CD4-positive, alpha-beta T cell treated with Interleukin-1 beta for 1 hour (primary cell): ENCODE measurements at places on chromosomes 7 and 10.

- no peak for DNase-seq
Measured at GRCh38 chr10:23379686-23380085, 35.1 kb upstream of the C10orf67 start.

GRCh38 chr7:132680590-132680989 lies 104.3 kb upstream of the PLXNA4 start:
- no peak for DNase-seq

GRCh38 chr10:18066947-18067346 lies 73.3 kb upstream of the CACNB2 start:
- DNase-seq: no peak

- no peak for DNase-seq
Measured at GRCh38 chr10:52651293-52651692, 121.3 kb downstream of the MBL2 start.

DNA sequence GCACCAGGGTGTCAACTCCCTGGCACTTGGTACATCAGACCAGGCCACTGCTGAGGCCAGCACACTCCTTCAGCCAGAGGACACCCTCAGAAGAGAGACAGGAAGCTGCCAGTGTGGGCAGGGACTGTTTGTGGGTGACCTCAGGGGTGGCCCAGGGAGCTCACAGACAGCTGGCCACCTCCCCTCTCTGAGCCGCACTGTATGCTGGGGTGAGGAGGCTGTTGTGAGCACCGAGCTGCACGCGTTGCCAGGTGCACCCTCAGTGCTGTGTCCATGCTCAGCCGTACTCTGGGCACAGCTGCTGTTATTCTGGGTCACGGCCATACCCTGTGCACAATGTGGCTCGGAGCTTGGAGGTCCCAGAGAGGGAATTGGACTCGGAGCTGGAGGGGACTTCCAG lies 61.5 kb upstream of the NANOS1 start:
- DNase-seq: no peak

DNA sequence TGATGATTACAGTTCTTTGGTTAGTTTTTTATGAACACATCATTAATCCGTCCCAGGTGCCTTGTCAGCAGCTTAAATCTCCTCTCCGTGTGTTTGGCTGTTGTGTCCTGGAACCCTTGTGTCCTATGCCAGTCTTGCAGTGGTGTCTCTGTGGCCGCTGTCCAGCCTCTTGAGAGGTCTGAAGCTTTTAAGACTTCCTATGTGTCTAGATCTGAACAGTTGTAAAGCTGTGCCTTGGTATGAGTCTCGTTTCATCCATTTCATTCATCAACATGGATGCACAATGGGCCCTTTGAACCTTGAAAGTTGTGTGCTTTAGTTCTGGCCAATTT lies 16.7 kb downstream of the LMTK2 start:
- no peak for DNase-seq

DNA sequence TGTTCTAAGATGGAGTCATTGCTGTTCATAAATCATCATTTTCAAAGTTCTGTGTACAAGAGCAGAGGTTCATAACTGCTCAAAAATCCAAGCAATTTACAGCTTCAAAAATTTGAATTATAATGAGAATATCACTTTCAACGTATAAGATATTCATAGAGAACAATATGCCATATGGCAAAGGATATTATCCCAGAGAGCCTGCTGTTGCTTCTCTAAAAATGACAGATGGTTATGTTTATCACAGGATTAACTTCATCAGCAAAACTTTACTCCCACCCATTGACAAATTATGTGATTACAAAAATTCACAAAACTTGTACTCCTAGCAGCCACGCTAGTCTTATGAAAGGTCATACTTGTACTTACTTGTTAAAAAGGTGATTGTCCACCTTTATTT lies 105.1 kb downstream of the PIP4K2A start:
- DNase-seq: no peak

DNA sequence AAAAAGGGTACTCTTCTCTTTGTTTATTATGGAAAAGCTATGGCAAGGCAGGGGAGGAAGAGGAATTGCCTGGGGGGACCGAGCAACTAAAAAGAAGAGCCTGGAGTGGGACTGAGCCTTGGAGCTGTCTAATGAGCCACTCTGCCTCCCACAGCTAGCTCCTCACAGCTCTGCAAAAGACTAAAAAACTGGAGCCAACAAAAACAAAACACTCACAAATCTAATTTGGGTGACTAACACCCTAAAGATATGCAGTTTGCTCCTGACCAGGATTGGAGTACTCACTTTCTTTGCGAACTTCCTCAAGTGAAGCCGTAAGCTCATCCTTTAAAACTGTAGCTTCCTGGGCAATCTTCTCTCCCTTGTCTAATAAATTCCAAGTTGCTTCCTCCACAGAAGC lies 89.4 kb downstream of the CTNNA3 start:
- no peak for DNase-seq

GRCh38 chr7:96285579-96285978 lies 36.3 kb downstream of the SLC25A13 start:
- no peak for DNase-seq

GRCh38 chr7:76347710-76348109 lies 11.1 kb downstream of the YWHAG start:
- no peak for DNase-seq

- DNase-seq: no peak
Measured at GRCh38 chr10:4527281-4527970, 298.6 kb upstream of the AKR1E2 start.

DNA sequence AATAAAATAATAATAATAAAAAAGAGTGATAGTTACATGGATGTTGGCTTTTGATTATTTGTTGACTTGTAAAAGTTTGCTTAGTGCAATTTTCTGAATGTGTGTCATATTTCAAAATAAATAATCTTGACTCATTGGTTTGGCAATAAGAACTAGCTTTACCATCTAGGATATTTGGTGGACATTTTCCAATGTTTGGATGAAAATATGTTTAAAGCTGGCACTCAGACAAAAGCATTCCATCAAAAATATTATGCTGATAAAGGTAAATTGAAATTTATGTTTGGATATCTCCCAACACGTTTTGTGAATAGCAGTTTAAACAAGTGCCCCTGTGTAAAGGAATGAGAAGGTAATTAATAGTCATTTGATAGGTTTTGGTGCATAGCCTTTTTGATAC lies 62.5 kb upstream of the KCNMA1 start:
- no peak for DNase-seq

DNA sequence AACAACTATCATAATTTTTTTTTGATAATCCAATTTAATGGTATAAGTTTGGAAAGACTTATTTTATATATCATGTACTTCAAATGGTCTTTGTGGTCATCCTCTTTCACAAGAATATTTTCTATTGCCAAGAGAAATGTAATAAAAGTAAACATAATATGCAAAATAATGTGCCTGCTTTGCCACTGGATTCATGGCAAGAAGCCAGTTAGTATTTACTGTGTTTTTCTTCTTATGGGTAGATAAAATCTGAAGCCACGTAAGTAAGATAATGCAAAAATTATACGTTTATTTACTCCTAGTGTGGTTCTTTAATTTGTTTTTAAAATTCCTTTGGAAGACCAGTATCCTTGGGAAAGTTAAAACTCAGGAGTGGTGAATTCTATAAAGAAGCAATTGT lies 258.5 kb downstream of the ARL4A start:
- no peak for DNase-seq

GRCh38 chr10:111129363-111129762 lies 52.5 kb downstream of the ADRA2A start:
- no peak for DNase-seq

- no peak for DNase-seq
Measured at GRCh38 chr7:28112467-28112866, 68.1 kb downstream of the JAZF1 start.

GRCh38 chr7:120740348-120740747 lies 117.6 kb downstream of the TSPAN12 start:
- no peak for DNase-seq

DNA sequence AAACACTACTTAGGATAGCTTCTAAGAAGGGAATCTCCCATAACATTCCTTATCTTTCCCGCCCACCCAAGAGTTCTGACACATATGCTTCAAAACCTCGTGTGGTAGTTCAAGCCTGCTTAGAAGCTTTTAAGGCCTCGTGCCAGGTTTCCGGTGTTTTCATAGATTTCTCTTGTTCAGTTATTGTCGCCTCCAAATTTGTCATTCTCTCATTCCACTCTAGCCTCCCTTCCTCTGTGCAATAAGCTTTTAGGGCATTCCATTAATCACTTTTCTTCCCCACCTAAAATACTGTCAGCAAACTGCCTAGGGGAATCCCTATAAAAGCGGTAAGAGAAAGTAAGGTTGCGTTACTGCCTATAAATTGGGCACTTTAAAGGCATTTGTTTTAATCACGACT lies 718 bp upstream of the BPGM start:
- DNase-seq: peak; percentile 39

DNA sequence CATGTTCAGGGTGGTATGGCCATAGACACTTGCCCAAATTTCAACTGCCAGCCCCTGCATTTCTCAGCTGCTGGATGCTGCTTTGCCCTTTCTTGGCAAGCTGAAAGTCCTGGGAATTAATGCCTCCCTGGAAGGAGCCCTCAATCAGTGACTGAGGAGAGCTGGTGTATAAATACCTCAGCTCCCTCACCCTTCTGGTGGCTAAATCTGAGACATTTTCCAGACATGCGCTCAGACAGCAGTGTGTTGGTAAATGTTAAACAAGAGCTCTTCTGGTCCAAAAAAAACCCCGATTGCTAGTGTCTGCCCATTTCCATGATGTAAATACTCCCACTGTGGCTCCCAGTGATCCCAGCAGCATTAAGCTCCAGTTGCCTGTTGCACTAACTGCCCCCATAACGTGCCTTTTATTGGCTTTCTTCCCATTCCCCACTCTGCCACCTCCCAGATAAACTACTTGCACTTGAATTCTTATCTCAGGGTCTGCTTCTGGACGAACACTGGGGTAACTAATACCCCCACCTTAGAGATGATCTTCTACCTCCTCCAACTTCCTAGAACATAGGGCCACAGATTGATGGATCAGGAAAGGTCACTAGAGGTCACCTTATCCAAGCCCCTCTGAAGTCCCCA lies 6.7 kb upstream of the MYH16 start:
- DNase-seq: no peak

DNA sequence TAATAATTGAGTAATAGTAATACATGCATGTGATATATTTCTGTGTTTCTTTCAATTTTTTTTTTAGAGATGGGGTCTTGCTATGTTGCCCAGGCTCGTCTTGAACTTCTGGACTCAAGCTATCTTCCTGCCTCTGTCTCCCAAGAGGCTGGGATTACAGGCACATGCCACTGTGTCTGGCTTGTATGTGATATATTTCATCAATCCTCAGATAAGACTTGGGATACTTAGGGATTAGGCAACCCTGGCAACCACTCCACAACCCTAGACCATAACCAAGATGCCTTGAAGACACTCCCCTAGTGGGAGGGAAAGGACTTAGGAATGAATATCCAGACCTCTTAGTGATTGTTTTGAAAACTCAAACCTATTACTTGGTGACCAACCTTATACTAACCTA lies 154.8 kb downstream of the CCDC3 start:
- DNase-seq: no peak

- DNase-seq: no peak
Measured at GRCh38 chr10:8721650-8722049, 667.2 kb downstream of the GATA3 start.

DNA sequence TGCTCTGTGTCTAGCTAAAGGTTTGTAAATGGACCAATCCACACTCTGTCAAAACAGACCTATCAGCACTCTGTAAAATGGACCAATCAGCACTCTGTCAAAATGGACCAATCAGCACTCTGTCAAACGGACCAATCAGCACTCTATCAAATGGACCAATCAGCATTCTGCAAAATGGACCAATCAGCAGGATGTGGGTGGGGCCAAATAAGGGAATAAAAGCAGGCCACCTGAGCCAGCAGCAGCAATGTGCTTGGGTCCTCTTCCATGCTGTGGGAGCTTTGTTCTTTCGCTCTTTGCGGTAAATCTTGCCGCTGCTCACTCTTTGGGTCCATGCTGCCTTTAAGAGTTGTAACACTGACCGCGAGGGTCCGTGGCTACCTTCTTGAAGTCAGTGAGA lies 740.5 kb upstream of the POM121L12 start:
- no peak for DNase-seq

DNA sequence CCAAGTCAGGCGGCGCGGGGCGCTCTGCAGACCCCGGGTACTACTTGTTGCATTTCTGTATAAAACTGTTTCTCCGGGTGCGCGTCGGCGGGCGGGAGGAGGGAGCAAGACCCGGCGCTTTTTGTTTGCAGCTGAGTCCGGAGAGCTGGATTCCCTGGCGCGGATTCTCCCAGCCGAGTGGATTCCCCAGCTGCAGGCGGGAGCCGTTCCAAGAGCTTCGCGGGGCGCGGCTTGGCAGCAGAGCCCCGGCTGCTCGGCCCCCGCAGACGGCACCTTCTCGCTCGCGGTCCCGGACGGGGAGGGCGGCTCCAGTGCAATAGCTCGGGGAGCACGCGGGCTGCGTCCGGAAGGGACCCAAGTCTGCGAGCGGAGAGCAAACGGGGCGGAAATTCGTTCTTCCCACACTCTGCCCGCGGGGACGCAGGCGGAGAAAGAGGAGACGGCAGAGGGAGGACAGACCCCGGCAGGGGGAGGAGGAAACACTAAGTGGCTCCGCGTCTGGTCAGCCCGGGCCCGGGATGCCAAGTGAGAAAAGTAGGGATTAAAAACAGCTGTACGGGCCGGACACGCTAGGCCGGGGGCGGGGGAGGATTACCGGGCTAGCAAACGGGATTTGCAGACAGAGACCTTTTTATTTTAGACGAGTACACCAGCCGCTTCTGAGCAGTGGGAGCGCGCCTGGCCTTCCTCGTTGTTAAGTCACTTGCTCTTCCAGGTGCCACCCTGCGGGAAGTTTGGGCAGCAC lies at the start of gene TRIL:
TRIL (minus strand) TSS at position 96 of the 745 bp plus-strand sequence. CDS start 284 bp downstream, outside the sequence.
- no peak for DNase-seq

DNA sequence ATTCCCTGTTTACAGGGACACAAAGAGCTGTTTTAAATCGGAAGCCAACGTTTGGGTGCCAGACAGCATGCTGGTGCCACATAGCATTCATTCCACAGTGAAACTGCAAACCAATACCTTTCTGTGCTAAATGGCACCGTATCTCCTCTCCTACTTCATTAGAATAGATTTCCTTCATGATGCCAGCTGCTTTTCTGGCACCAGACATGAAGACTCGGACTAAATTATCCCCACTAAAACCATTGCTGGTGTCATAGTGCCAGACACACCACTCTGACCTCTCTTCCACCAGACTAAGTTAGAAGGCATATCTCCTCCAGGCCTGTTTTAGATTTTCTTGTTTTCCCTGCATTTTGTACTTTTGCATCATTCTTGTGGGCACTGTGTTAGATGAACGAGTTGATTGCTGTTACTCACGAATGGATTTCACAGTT lies 155.1 kb downstream of the ETV1 start:
- no peak for DNase-seq
